Femur (tissue), 1 donor: ENCODE measurements at places on chromosomes 6 and 20.

GRCh38 chr20:44959638-44960102 is 527 bp downstream of the TOMM34 start:
- DNase-seq, result peak; percentile 38

- no peak for DNase-seq
Observed at GRCh38 chr20:21821358-21821757, 115.9 kb downstream of the PAX1 start.

- peak; percentile 15 for DNase-seq
Observed at GRCh38 chr6:2641044-2641725, 109.5 kb downstream of the MYLK4 start.

GRCh38 chr6:116278854-116279231 is 887 bp downstream of the TSPYL1 start:
- peak; percentile 79 for DNase-seq

GRCh38 chr6:136736281-136736960 is 55.9 kb downstream of the MAP3K5 start:
- DNase-seq, result no peak

DNA sequence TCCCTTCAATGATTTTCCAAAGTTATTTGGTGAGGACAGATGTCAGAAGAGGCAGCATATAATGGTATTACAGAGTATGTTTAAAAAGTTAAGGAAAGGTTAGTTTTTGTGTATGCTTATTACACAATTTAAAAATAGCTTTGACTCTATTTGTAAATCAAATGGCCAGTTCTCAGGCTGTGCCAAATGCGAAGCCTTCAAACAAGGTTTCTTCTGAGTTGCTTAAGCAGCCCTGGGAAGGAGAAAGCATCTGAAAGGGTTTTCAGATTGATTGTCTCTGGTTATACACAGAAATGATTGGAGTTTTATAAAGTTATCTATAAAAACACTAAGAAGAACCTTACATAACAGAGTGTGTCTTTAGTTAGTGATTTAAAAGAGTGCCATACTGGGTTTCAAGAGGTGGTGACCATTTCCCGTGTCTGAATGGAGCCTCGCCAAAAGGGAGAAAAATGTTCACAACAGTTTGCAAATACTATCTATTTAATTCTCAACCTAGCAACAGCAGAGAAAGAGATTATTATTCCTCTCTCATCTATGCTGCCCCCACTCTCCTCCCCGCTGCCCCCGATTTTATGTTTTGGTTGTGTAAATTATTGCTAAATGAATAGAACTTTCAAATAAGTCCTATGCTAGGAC is 16.7 kb downstream of the CD109 start:
- DNase-seq, result no peak

DNA sequence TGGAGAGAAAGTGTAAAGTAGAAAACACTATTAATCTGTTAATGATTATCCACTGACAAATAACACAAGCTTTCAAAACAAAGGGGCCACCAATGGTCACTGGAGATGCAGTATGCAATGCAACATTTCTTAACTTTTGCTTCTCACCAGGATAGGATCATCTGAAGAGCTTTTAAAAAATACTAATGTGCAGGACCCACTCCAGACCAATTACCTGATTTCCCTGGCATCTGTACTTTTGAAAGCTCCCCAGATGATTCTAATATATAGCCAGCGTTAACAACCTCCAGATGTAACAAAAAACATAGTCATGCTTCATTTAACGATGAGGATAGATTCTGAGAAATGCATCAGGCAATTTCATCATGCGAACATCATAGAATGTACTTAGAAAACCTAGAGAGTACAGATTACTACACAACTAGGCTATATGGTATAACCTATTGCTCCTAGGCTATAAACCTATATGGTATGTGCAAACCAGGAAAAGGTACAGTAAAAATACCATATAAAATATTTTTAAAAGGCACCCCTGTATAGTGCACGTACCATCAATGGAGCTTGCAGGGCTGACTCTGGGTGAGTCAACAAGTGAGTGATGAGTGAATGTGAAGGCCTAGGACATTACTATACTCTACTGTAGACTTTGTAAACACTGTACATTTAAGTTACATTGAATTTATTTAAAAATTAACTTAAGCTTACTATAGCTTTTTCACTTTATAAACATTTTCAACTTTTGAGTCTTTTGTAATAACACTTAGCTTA is 69.2 kb downstream of the ATG5 start:
- DNase-seq, result no peak

GRCh38 chr20:36920334-36920730 is 31.2 kb downstream of the SAMHD1 start:
- DNase-seq, result no peak

- DNase-seq, result peak; percentile 78
Observed at GRCh38 chr6:148144917-148145521, 197.6 kb upstream of the SASH1 start.

DNA sequence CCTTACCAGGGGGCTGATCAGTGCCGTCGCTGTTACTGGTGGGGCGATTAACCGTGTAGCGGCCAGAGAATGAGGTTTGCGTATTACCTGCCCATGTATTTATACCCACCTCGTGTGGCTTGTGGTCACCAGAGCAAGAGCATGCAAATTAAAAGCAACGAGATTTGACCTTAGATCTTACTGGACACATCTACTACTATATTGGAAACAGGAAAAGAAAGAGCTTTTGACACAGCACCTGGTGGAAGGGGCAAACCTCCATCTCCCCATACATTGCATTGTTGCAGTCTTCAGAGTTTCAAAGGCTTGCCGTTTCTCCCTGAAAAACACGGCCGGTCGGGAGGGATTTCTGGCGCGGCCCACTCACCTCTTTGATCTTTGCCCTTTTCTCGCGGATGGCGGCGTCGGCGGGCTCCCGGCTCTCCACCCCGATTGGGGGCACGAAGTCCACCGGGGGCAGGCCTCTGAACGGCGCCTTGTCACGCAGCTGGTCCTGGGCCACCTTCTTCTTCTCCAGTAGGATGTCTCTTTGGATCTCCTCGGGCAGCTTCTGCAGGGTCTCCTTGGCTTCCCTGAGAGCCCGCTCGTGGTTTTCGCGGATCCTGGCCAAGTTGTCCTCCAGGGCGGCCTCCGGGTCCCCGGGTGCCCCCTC is 1.3 kb downstream of the MAN1A1 start:
- peak; percentile 50 for DNase-seq
